ENCODE measurements at places on chromosomes 4 and X.

GRCh38 chr4:176156656-176157055 is 38.7 kb downstream of the SPATA4 start:
- no peak for DNase-seq

GRCh38 chrX:47623540-47624027 is 3.9 kb upstream of the SYN1 start:
- peak; percentile 58 for DNase-seq

- DNase-seq, result no peak
Observed at GRCh38 chrX:40006106-40007017, 91.4 kb downstream of the BCOR start.

GRCh38 chr4:67549123-67549522 is 3.8 kb upstream of the CENPC start:
- peak; percentile 58 for DNase-seq

GRCh38 chrX:21373637-21374162 is 518 bp upstream of the CNKSR2 start:
- DNase-seq, result peak; percentile 26

DNA sequence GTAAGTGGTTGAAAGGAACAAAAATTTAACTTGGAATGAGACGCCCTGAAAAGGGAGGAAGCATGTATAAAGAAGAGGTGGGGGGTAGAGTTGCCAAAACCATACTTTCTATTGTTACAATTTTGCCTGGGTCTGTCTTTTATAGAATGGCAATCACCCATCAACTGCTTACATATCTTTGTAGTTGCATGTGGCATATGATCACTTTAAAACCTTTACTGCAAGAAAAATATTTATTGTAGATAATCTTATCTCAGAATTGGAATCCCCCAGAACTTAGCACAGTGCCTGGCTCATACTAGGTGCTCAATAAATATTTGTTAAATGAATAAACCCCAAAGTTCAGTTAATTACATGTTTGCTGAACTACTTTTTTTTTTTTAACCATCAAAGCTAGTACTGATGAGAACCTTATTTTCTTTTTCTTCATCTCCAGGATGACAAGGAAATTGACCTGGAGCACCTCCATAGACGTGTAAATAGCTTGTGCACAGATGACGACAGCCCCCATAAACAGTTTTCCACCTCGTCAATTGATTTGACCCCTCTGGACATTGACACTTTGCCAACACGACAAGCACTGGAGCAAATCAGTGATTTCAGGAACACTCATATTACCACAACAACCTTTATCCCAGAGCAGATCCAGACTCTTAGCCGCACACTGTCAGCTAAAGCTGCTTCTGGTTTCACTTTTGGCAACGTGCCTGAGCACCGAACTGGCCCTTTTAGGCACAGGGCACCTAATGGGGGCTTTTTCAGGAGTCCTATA is 56.7 kb upstream of the ATOH1 start:
- DNase-seq, result no peak

- DNase-seq, result no peak
Observed at GRCh38 chr4:106584337-106584989, 215.9 kb upstream of the GIMD1 start.

- DNase-seq, result peak; percentile 96
Observed at GRCh38 chr4:705278-706082, at the start of gene PCGF3. Gene PCGF3, plus strand, starts transcription at chr4:705832. Its CDS starts 27,849 bp downstream, at chr4:733681.

GRCh38 chrX:123358457-123358856 is 174.4 kb downstream of the GRIA3 start:
- no peak for DNase-seq

DNA sequence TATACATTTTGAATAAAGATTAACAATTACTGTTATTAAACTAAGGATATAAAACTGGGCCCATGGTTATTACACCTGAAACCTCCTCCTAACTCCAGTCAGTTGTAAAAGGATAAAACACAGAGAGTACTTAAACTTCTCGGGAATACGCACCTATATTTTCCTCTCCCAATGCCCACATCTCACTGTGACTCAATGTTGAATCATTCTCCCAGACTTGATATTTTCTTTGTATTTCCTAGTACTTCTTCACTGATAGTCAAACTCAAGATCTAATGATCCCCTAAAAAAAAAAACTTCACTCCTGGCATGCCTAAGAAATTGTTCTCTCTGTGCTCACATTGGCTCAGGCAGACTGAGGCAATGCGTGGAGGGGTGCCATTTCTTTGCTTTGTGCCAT is 212.5 kb upstream of the DKK2 start:
- DNase-seq, result no peak

GRCh38 chr4:106801386-106801785 is 234.7 kb downstream of the DKK2 start:
- no peak for DNase-seq

DNA sequence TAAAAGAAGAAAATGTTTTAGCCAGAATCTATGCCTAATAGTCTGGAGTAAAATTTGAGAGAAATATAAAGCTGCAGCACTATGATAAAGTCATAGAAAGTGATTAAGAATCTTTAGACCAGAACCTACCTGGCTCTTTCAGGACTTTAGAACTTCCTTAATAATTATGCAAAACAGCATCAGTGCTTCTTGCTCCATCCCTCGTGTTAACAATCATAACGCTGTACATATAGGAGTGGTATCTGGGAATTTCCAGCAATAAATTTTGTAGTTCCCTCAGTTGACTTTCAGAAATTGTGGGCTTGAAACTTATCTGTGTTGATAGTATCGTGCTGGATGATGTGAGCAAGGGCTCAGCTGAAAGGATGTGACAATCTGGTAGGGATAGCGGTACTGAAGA is 102.1 kb upstream of the RASGEF1B start:
- DNase-seq, result no peak

- no peak for DNase-seq
Observed at GRCh38 chr4:186854256-186854655, 130.6 kb upstream of the FAT1 start.

DNA sequence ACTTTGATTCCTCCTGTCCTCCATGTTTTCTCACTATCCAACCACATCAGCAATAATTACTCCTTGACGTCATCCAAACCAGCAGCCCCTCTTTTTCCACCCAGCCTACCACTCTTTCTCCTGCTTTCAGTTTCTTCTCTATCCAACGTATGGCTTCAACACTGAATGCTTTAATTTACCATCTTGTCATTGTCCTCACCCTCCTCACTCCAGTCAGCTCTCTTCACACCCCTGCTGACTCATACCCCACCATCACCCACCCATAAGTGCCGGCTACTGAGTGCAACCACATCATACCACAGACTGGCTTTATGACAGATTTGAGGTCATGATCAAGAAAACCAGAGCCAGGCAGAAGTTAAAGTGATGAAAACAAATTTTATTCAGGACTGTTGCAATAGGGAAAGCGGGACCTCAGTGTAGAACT is 9.8 kb upstream of the ANXA5 start:
- peak; percentile 57 for DNase-seq

DNA sequence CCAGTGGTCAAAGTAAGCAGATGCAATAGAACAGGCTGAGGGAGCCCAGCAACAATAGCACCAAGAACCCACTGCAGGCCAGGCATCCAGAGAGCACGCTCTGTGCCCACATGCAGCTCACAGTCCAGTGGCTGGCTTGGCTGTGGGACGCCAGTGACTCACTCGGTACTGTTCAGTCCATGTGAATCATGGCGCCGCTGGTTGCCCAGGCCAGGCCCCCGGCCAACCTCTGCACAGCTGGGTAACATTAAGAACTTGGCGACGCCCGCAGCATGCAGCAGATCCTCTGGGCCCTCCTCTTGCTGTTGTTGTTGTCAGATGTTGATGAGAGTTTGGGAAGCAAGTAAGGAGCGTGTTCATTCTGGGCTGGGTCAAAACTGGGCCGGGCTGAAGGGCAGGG is 60.5 kb downstream of the MSX1 start:
- no peak for DNase-seq

DNA sequence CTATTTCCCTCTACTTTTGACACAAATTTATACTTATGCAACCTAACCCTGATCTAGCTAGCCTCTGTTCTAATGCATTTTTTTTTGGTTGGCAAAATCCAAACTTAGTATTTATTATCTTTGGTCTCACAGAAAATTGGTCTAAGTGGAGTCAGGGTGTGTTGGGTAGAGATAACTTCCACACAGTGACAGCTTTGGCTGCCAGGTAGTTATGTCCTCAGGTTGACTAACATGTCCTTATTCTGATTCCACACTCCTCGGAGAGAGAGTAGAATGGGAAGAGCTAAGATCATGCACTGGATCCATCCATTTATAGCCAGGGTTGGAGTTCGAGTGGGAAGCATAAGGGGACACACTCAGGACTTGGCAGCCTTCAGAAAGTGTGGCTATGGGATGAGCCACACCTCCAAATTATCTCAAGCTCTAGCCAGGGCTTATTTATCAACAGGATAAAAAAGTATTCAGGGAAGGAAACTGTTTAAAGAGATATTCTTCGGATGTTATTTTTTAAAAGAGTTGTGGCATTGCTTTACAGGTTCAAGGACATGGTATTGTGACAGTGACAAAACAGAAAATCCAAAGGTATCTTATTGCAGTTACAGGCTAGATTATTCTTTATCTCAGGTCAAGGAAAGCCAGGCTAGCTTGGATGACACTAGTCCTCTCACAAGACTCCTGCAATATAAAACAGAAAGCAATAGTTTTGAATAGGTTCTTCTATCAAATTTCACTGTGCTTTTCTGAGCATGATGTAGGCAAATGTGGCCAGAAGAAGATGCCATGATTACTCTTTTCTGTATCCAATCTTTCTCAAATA is 51.5 kb downstream of the NPY1R start:
- DNase-seq, result no peak

DNA sequence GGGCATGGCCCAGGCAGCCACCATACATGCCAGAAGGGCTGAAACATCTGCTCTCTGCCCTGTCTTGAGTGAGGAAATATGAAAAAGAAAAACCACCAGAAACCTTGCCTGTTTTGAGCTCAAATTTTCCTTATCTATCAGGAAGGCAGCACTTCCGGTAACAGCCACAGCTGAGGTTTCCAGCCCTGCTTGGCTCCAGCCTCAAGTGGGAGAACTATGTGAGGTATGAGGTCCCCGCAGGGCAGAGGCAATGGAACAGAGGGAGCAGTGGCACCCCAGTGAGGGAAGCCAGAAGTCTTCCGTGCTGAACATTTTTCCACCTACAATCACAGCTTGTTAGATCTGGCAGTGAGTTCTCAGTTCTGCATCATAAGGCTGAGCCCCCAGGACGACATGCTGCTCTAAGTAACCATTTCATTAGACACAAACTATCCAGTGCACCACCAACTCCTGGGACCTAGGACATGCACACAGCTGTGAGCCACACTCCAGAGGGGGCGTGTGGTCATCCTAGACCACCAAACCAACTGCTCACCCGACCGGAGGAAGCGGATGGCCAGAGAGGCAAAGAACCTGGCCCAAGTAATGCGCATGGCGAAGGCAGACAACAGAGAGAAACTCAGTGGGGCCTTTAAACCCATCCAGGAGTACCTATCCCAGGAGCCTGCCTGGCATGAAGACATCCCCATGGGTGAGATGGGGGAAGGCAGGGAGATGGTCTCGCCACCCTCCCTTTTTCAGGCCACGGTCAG is 22.6 kb downstream of the WDR1 start:
- no peak for DNase-seq

GRCh38 chr4:3267576-3268394 is 18.8 kb downstream of the MSANTD1 start:
- DNase-seq, result no peak

DNA sequence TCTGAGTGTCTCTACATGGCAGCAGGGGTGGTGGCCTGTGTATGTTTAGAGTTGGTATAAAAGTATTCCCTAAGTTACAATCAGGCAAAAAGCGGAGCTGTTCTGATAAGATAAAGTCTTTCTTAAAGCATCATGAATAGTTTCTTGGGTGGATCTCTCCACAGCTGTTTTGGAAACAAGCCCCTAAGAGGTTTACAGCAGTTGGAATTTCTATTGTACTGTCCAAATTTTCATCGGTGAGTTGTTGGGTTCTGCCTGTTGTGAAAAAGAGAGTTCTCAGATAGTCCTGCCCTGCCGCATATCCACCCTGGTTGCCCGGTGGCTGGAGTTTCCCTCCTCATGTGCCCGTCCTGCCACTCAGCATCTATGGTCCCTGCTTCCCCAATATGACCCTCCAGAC is 50.1 kb downstream of the C4orf51 start:
- no peak for DNase-seq

DNA sequence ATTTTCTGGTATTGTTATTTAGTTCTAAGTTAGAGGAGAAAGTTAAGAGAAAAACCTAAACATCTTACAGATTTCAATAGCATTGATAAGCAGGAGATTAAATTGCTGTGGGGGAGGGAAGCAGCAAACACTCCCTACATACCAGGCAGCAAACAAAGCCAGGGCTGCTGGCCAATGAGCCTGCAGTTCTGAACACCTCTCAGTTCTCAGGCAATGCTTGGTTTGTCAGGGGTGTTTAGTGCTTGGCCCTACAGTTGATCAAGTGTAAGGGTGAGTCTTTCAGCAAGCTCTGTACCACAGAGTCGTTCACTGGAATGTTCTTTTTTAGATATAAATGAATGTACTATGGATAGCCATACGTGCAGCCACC is 38.6 kb downstream of the EGFL6 start:
- no peak for DNase-seq

GRCh38 chr4:118682928-118683327 is 2.3 kb upstream of the METTL14 start:
- peak; percentile 16 for DNase-seq
